Stimulated activated CD4-positive, alpha-beta T cell treated with anti-CD3 and anti-CD28 coated beads, Interleukin-1b, Interleukin-23, amount 100 ng/mL, for 1 hour (primary cell): ENCODE measurements at places on chromosomes 11 and 22.

- DNase-seq = no peak
Measured at GRCh38 chr11:36239636-36240035, 49.6 kb downstream of the COMMD9 start.

DNA sequence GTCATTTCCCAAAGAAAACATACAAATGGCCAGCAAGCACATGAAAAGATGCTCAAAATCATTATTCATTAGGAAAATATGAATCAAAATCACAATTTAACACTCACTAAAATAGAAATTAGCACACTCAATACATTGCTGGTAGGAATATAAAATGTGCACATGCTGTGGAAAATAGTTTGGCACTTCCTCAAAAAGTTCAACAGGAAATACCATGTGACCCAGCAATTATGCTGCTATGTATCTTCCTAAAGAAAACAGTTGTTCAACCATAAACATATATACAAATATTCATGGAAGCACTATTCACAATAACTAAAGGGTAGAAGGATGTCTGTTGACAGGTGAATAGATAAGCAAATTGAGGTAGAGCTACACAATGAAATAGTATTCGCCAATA is 187.3 kb upstream of the SOX6 start:
- no peak for DNase-seq

DNA sequence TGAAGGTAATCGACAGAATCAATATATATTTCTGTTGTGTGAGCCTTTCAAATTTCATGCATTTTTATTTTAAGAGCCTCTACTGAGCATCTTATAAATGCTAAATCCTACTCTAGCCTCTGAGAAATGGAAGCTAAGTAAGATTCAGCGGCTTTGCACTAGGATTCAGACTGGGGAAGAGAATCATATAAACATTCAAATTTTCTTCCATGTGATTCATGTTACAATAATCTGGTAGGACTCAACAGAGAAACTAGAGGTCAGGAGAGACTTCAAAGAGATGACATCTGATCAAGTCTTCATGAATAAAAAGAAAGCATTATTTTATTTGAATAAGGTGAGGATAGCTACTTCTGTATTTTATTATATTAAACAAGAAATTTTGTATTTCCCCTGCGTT is 538.9 kb downstream of the DLG2 start:
- DNase-seq = no peak

DNA sequence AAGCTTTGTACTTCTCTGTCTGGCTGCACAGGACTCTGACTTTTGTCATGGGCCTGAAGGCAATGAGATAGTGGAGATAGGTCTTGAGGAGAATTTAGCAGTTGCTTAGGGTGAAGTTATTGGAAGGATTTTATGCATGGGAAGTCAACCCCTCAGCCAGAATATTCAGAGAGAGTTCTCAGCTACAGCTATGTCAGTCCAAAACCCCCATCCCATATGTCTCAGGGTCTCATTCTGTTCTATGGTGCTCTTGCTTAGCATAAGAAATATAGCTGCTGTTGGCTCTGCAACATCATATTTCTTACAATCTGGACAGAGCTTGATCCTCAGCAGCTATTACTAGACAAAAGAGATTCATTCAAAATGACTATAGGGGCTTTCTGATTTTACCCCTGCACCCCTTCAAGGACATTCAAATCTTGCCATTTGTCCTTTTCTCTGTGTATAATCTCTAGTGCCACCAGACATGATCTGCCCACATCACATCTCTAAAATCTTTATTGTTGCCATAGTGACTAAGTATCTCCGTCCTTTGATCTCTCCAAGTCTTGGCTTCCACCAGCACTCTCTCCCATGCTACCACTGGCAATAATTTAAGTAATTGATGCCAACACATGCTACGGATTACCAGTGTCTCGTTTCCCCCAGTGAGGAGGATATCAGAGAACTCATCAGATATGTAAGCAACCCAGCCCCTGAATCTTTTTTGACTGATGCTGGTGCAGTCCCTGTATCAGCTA is 327.1 kb upstream of the ISX start:
- DNase-seq = no peak
